Daoy (cell line): ENCODE measurements at places on chromosomes 6 and 20. TPM values are rescaled to one million over a fixed set of nuclear protein-coding genes. Genes with fewer than 3 reads are reported as not detected.

DNA sequence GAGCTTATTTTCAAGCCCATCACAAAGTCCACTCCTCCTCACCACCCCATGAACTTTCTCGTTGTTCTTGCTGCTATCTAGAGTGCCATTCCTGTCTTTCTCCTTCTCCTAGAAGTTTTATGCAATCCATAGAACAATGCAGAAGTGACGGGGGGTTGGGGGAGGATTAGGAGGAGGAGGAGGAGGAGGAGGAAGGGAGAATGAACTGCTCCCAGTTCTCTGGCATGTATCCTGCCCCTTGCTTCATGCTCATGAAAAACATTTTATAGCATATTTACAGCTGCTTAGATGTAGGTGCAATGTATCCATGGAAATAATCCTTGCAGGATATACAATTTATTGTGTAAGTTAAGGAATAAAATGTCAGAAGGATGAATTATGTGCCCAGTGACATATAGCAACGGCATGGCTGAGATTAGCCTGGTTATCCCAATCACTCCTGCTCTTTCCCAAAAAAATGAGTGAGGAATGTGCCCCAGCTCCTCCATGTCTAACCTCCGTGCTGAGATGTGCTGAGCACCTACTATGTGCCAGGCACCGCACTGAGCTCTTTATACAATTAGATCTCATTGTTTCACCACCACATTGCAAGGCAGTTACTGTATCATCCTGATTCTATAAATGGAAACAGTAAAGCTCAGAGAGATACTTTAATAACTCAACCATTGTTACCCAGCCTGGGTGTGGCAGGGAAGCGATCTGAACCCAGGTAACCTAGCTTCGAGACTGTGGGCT is 41.6 kb upstream of the TFAP2C start:
- no peak for DNase-seq

GRCh38 chr6:81734081-81734480 is 18.4 kb downstream of the TENT5A start:
- DNase-seq = no peak

GRCh38 chr20:36331209-36331608 is 25.1 kb downstream of the DLGAP4 start:
- no peak for DNase-seq

GRCh38 chr6:88982720-88983119 is 19.3 kb upstream of the RNGTT start:
- peak; percentile 78 for DNase-seq

- DNase-seq = no peak
Observed at GRCh38 chr20:59752704-59753460, 148.5 kb downstream of the PHACTR3 start.

GRCh38 chr20:58447511-58448391 is 58.7 kb downstream of the VAPB start:
- peak; percentile 33 for DNase-seq

GRCh38 chr6:56311061-56311460 is 63.7 kb upstream of the COL21A1 start:
- no peak for DNase-seq

DNA sequence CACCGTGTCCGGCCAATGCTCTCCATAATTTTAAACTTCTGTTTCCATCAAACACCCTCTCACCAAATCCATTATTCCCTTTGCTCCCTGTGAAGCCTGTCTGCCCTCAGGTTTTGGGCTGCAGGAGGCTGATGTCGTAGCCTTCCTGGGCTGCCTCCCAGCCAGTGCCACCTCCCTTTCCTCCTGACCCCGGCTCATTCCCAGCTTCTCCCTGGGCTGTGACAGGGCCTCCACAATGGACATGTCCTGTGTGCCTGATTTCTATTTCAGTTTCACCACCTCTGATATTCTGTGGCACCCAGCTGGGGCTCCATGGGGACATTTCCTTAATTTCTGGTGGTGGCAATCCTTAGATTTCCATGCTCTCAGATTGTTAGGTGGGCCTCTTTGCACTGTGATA is 28.8 kb downstream of the IL20RA start:
- DNase-seq = no peak

DNA sequence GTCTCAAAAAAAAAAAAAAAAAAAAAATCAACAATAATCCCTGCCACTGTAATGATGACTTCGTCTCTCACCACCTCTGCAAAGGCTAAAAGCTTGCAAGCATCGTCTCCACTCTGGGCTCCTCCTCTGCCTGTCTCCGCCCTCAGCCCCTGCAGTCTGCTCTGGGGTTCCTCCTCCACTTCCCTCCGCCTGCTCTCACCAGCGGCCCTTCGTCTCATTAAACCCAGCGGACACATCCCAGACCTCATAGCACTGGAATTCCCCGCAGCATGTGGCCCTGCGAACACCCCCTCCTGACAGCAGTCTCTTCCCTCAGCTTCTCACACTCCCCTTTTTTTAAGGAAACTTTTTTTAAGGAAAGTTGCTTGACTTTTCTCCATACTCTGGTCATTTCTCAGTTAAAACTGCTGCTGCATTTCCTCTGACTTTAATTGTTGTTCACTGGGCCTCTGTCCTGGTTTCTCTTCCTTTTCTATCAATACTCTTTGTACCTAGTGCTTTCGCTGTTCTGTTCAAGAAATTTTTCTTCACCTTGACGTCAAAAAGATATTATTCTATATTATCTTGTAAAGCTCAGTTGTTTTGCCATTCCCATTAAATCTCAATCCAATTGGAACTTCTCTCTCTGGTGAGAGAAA is 70.9 kb upstream of the PLEKHG1 start:
- peak; percentile 94 for DNase-seq

FITM2 gene
- 6.6 and 7.4 TPM in 2 replicates for total RNA-seq

CLVS2 gene
- under 0.01 TPM in 1 of 2 replicates, not detected in the other for total RNA-seq

LHFPL5 gene
- not detected in 2 replicates for total RNA-seq

NRN1 gene
- total RNA-seq = 38.3 and 47.5 TPM in 2 replicates

HMGCLL1 gene
- total RNA-seq = not detected in 2 replicates

APMAP gene
- 77.7 and 79.2 TPM in 2 replicates for total RNA-seq
